ENCODE measurements at places on chromosomes 3 and 15.
A peak's percentile ranks its signal among the peaks of the same experiment; 100 is the strongest.

- no peak for DNase-seq
These were observed 84.0 kb upstream of the PXYLP1 start for GRCh38 chr3:141147657-141148056.

DNA sequence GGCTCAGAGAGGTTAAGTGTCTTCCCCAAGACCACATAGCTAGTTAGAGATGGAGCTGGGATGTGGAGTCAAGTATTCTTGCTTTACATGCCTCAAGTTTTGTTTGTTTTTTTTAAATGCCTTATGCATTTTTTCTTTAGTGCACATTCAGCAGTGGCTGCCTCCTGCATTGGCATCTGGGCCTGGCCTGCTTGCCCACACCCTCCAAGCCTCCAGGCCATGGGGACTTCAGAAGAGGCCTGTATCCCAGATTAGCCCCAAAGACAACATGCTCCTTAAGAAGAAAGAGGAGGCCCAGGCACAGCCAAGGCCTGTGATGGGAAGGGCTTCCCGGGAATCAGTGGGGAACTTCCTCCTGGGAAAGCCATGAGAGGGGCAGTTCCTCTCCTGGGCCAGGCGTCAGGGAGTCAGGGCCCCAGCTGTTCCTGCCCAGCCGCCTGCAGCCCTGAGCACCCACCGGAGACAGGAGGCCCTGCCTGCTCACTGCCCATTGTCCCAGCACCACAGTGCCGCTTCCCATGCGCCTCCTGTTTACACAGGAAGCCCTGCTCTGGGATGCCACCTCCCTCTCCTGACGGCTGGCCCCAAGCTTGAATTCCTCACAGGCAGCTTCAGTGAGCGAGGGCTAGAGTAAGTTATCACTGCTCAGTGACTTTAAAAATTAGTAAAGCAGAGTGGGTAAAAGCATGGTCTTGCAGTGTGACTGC, 16.0 kb downstream of the FOXL2NB start:
- DNase-seq: no peak

- no peak for DNase-seq
These were observed 69.1 kb downstream of the SEC22A start for GRCh38 chr3:123270818-123271217.

- no peak for DNase-seq
These were observed 21.4 kb upstream of the CHST2 start for GRCh38 chr3:143098032-143098764.

GRCh38 chr3:179297971-179298725, 24.7 kb upstream of the ZNF639 start:
- DNase-seq: no peak

DNA sequence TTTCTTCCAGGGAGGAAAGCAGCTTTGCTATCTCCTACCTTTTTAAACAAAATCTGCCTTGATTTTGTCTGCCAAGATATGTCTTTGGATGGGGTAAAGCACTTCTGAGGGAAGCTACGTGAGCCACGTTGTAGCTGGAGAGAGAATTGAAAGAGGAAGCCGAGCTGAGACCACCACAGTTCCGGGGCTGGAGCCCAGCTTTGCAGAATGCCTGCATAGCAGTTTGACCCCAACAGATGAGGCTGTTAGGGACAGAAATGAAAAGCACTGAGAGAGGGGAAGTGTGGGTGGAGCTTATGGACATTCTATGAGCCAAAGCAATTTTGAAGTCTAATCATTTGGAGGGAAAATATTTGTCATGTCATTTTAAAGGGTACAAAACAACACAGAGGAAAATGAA, 45.4 kb downstream of the LIPC start:
- DNase-seq: no peak

DNA sequence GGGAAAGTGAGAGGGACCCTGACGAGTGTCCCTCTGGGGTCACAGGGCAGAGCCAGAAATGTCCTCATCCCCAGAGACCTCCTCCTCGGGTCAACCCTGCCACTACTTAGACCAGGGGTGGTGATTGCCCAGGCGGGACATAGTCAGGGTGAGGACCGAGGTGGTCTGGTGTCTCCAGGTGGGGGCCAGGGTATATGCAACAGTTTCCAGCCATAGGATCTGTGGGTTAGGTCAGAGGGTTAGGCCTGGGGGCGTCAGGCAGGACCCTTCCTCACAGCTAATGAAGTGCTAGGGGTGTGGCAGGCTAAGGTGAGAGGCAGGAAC, 22.3 kb upstream of the FBLN2 start:
- DNase-seq: no peak

GRCh38 chr3:14391033-14391432, 11.4 kb upstream of the SLC6A6 start:
- DNase-seq: no peak

- DNase-seq: peak; percentile 52
These were observed 8.2 kb upstream of the GRIP2 start for GRCh38 chr3:14548321-14548729.

- no peak for DNase-seq
These were observed 12.9 kb downstream of the SNX4 start for GRCh38 chr3:125507128-125507527.

DNA sequence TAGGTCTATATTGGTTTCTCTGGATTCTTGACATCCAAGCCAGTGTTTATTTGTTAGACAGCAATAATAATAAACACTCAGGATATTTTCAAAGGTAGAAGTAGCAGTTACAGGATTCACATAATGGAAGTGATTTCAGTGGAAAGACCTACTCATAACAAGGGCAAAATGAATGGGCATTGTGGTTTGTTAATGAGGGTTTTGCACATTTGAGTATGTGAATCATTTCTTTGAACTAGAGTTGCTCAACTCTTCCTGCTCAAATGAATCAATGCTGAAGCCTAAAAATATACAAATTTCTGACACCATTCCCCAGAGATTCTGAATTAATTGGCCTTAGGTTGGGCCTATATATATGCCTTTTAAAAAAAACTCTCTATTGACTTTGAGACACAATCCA, 4.1 kb upstream of the COL6A5 start:
- no peak for DNase-seq

DNA sequence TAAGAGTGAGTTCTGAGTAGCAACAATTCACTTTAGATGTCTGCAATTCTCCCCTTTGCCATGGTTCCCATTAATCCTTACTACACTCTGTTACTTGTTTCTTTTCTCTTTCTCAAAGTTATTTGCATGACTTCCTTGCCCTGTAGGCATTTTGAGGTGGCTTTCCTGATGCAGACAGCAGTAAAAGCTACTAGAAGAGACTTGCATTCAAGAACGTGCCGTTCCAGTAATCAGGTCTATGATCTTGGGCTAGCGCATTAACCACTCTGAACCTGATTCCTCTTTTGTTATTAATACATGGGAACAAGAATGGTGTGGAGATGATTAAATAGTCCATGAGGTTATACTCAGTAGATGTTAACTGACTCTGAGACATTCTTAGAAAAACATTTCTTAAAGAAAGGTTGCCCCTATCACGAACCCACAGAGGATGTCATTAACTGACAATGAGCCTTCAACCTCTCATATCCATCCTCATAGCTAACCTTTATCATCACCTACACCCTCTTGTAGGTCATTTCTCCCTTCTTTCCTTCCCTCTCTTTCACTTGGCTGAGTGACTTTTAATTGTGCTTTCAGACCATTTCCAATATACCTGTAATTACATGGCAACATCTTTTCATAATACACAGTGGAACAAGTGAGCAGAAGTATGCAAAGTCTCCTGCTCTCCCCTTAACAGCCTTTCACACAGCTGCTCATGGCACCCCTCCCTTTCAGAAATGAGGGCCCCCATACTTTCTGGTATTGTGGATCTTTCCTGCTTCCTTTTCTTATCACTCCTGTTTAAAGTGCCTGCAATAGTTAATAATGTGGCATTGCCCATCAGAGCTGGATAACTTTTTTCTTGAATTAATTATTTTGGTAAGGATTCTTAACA, 175.9 kb downstream of the CHST2 start:
- DNase-seq: no peak

- DNase-seq: no peak
These were observed 5.0 kb downstream of the CHST13 start for GRCh38 chr3:126528800-126529541.

DNA sequence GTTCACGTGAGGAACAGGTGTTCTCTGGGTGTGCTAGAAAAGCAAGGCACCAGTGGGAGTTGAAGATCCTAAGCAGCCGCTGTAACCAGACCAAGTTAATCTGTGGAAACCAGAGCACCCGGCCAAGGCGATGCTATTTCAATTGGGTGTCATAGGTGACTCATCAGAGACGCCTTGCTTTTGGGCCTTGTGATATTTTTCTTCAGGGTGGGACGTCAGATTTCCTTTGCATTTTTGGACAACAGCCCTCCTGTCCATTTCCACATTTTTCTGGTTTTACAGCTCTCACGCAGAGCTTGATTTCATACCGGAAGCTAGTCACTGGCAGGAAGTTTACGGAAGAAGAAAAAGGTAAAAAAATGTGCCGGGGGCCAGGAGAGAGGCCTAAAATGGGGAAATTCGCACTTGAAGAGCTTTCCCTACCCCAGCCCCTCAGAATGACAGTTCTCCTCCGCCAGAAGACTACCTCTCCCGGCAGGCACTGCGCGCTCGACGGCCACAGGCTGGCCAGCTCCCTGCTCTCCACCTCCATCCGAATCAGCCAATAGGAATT, 471 bp upstream of the KBTBD8 start:
- DNase-seq: no peak

GRCh38 chr3:46668116-46668515, 25.4 kb downstream of the ALS2CL start:
- DNase-seq: no peak

DNA sequence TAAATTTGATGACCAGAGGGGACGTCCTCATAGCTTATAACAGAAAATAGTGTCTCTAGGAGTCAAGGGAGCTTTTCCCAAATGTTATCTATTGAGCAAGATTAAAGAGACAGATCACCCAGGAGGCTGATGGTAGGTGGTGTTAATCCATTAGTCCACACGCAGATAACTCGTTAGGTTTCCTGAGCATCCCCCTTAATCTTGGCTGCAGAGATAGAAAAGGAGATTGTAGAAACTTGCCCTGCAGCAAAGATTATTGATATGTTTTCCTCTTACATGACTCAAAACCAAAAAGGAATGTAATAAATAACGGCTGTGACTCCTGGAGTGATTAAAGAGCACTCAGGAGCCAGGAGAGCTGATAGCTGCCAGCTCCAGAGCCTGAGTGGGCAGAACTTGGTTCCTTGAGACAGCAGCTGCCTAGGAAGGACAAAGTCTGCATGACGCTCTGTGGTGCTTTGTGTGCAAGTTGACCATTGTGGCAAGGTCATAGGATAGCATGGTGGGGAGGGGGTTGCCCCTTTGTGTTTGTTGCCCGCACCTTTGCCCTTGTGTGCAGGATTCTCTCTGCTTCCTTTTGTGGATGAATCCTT, 234.8 kb downstream of the PTPRG start:
- DNase-seq: no peak

DNA sequence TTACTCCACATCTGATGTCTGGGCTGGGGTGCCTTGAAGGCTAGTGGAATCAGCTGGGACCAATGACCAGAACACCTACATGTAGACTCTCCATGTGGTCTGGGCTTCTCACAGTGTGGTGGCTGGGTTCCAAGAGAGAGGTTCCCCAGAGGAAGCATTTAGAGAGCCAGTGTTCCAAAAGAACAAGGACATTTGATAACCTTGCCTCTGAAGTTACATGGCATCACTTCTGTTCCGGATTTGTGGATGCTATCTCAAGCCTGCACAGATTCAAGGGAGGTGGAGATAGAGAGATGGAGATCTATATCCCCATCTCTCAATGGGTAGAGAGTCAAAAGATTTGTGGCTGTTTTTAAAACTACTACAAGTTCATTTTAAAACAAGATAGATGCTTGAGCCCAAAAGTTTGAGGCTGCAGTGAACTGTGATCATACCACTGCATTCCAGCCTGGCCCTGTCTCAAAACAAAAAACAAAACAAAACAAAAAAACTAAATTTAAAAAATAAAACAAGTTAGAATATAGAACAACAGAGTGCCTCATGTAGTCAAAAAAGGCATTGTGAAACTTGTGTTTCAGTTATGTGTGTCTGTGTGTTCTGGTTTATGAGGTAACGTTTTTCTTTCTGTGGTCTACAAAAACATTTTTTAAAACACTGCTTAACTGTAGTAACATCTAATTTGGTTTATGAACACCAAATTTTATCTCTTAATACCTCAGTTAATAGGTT, 44.8 kb downstream of the PDE8A start:
- no peak for DNase-seq

DNA sequence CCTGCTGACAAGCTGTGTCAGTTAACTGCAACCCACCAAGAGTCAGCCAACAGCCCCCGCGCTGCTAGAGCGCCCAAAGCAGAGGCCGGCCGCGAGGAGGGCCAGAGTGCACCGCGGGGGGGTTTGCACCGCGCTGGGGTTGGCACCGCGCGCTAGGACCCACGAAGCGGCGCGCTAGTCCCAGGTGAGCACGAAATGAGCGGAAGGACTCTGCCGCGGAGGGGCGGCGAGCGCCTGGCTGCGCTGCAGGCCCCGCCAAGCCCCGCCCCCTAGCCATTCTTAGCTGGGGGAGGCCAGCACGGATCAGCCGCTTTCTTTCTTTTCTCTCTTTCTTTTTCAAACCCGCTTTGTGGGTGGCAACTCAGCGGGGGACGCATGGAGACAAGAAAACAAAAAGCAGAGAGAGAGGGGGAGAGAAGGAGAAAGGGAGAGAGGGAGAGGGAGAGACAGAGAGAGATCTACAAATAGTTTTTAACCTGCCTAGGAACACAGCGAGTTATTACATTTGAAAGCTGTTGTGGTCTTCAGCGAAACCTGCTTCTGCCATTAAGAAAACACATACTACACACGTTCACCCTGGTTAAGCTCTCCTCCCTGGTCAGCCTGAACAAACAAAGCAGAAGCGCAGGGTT, 6.9 kb upstream of the FOXB1 start:
- no peak for DNase-seq

- DNase-seq: peak; percentile 19
These were observed 56.7 kb downstream of the UQCC5 start for GRCh38 chr3:52593103-52593502.

- DNase-seq: no peak
These were observed 22.1 kb downstream of the CDIN1 start for GRCh38 chr15:36601497-36601932.

DNA sequence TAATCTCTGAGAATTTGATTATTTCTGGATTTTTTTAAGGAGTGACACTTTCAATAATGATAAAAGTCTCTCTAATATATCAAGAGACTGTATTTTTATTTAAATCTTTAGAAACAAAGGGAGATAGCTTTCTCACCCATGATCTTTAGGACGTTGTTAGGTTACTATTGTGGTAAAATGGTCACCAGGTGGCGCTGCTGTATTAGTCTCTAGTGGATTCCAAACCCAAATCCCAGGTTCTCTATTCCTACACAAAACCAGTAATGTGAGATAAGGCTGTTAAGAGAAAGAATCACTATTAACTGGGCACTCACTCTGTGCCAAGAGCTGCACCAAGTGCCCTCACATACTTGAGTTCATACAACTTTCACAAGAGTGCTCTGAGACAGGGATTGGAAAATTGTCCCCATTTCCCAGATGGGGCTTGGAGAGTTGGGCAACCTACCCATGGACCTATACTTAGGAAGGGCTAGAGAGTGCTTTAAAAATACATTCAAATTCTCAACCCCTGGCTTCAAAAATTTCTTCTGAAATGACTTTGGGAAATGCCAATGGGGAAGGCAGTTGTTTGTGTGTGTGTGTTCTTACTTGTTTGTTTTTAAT, 593.4 kb upstream of the TGFBR2 start:
- no peak for DNase-seq

Data from substantia nigra (tissue), 51 donors.